ENCODE measurements at places on chromosomes 3 and 15.

GRCh38 chr3:107969525-107969924 lies 121.3 kb downstream of the CD47 start:
- DNase-seq = no peak

DNA sequence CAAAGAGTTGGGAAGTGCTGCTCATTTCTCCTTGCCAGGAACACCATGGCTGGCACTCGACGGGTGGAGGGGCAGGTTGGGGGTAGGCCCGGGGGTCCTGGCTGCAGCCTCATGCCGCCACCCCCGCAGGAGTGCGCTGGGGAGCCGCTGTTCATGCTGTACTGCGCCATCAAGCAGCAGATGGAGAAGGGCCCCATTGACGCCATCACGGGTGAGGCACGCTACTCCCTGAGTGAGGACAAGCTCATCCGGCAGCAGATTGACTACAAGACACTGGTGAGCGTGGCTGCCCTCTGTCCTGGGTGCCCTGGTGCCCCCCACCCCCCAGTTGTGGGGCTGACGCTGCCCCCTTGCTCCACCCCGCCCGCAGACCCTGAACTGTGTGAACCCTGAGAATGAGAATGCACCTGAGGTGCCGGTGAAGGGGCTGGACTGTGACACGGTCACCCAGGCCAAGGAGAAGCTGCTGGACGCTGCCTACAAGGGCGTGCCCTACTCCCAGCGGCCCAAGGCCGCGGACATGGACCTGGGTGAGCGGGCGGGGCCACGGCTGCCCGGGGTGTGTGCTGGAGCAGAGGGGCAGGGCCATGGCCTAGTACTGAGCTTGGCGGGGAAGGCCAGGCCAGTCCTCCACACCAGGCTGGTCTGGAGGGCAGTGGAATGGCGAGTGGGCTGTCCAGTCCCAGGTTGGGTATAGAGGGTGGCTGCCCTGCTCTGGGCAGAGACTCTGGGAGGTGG lies 45.1 kb downstream of the PLXNA1 start:
- DNase-seq = no peak

GRCh38 chr3:149464542-149465328 lies 9.8 kb upstream of the TM4SF4 start:
- no peak for DNase-seq

DNA sequence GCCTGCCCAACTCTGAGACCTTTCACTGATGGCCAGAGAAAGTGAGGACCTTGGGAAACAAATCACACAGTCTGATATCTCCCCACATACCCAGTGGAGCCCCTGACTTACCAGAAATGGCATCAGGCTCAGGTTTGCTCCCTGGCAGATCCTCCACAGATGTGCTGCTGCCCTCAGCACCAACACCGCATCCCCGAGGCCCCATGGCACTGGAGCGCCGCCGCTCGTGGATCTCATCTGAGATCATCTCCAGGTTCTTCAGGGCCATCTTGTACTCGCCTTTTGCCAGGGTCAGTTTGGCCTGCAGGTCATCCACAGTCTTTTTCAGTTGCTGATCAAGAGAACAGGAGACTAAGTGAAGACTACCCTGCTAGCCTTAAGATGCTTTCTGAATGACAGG lies 52.7 kb downstream of the CAPN7 start:
- no peak for DNase-seq

- DNase-seq = no peak
These were observed 27.2 kb downstream of the PLD1 start for GRCh38 chr3:171783086-171783485.

GRCh38 chr3:178895178-178895789 lies 176.3 kb downstream of the ZMAT3 start:
- no peak for DNase-seq

DNA sequence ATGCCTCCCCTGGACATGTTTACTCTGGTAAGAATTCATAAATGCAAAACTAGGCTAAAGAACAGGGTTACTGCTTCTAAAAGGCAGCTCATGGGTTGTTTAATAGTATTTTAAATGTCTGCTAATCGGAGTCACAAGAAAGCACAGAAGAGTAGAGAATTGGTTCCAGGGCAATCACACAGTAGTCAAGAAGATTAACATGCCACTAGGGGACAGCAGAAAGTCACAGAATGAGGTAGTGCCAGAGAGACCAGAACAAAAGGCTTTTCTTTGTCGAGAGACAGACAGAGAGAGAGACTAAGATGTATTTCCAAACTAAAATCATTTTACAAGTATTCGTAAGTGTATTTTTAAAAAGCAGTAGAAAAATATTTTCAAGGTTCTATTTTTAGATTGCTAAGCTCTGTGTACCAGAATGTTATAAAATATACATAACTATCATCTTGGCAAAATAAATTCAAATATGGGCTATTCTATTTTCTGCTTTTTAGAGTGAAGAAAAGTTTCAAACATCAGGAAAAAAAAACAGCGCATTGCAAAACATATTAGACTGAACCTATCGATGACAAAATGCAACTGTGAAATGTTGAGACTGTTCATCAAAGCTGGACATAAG lies 78.3 kb upstream of the CDIN1 start:
- DNase-seq = peak; percentile 18

GRCh38 chr3:24287755-24288450 lies 206.7 kb downstream of the THRB start:
- no peak for DNase-seq

GRCh38 chr3:30372837-30373236 lies 233.6 kb upstream of the TGFBR2 start:
- DNase-seq = no peak

DNA sequence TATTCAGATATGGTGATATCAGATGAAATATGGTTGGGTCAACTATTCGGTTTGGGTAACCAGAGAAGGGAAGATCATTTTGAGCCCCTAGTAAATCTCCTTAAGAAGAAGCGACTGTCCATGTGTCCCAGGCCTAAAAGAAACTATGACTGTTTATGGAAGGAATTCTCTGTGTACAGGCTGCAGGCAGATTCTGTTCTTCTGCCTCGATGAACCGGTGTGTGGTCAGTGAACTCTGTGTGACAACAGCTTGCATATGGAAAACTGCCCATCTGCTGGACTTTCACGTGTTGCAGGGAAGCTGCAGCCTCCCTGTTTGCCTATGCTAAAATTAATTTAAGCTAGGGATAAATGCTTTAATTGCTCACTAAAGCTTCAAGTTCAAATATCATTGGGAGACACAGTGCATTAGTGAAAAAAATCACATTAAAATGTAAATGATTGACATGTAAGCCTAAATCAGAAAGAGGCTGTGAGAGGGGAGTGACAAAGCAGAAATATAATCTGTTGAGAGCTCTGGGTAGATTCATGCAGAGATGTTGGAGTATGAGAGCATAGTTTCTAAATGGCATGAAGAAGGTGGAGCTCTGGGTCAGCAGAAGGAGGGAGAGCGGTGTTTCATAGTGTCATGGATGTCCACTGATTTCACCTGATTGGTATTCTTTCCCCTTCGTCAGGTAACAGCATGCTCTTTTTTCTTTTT lies 65.4 kb upstream of the PFN2 start:
- DNase-seq = no peak

DNA sequence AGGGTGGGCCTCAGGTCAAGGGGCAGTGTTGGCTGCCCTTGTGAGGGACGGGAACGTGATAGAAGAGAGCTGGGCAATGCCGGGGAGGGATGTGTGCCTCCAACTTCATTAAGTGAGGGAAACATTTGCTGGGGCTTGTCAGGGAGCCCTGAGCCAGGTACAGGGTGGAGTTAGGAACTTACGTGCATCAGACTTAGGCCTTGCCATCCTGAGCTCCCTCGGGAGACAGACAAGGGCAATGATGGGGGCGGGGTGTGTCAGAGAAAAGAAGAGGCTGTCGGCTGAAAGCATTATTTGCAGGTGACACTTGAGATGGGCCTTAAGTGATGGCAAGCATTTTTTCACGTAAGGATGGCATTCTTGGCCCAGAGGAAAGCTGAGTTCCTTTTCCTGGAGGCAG lies 1.6 kb downstream of the FAM131A start:
- peak; percentile 66 for DNase-seq

DNA sequence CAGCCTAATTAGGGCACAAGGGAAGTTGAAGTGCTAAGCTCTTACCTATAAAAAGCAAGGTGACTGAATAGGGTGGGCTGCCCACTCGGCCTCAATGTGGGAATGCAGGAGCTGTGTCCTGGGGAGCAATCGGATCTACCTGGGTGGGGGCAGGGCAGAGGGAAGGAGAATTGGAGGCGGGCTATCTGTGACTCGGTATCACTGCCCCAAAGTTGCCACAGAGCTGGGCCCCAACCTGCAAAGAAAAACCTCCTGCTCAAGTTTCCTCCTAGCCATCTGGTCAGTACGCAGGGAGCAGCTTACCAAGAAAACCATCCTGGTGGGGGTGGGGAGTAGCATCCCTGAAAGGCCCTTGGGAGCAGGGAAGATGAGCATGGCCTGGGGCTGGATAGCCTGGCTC lies 10.7 kb downstream of the CIB2 start:
- DNase-seq = no peak

- no peak for DNase-seq
These were observed 19.6 kb downstream of the PLXNA1 start for GRCh38 chr3:127002195-127003174.

DNA sequence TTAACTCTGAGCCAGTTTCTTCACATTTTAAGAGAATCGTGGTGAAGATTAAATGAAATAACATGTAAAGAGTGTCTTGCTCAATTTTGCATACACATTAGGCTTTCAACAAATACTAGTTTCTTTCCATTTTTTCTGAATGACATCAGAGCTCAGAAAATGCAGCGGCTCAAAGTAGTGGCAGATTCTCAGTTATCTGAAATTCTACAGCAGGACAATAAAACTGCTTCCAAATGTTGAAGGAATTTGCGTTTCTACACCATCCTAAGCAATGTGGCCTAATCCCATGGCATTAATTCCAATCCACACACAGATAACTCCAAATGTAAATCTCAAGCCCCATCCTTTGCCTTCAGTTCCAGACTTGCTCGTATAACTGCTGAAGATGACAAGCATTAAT lies 115.8 kb downstream of the PLCH1 start:
- DNase-seq = no peak

DNA sequence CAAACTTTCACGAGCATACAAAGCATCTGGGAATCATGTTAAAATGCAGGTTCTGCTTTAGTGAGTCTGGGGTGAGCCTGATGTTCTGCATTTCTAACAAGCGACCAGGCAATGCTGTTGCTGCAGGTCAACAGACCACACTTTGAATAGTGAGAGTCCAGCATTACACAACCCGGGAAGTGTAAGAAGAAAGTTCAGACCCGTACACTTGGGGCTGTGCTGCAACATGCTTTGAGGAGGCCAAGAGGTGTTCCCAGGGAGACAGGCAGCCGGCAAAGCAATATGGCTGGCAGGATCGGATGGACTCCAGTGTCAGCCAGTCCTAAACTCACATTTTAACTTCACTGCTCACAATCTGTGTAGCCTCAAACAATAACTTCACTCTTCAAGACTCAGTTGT lies 134.2 kb downstream of the LIPC start:
- no peak for DNase-seq

DNA sequence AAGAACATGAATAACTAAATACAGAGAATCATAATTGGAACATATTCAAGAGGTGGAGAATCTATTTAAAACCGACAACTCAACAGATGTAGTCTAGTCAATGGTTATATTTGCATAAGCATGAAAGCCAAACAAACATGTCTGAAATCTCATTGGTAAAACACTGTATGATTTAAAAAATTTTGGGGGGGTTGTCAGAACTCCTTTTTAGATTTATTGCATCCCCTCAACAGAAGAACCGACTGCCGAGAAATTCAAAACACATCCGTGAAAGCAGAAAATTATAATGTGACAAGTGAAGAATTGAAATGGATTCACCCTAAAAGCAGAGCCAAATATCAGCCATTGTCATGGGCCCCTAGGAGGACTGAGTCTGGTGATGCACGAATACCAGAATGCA lies 633.4 kb upstream of the KCNMB2 start:
- no peak for DNase-seq

DNA sequence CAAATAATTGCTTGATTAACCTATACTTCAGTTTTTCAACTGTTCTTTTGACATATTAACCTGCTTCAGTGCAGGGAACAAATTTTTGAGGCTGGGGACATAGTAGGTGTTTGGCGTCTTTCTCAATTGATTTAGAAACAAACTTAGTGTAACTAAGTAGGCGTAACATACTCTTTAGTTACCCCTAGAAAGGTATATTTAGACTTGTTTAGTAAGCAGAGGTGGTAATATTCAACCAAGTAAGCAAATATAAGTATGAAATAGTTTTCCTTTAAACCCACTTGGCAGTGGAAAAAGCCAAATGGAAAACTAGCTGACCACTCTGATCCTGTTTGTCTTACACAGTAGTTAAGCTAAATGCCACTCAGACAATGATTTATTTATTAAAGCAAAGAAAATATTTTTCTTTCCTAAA lies 113.2 kb downstream of the MBNL1 start:
- no peak for DNase-seq

- DNase-seq = no peak
These were observed 52.8 kb downstream of the RAF1 start for GRCh38 chr3:12611117-12611516.

DNA sequence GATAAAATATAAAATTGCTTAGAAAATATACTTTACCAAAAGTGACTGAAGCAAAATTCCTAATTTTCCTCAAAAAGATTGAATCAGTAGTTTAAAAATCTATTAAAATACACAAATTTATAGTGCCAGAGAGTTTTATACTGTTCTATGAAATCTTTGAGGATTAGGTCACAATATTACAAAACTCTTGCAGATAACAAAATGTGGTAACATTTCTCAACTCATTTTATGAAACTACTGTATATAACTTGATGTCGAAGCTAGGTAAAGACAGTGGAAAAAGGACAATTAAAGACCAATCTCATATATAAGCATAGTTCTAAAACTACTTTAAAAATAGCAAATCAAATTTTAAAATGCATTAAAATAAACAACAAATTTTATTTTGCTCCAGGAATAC lies 15.9 kb downstream of the VEPH1 start:
- no peak for DNase-seq

GRCh38 chr3:197021231-197021630 lies 8.4 kb downstream of the MELTF start:
- DNase-seq = no peak

DNA sequence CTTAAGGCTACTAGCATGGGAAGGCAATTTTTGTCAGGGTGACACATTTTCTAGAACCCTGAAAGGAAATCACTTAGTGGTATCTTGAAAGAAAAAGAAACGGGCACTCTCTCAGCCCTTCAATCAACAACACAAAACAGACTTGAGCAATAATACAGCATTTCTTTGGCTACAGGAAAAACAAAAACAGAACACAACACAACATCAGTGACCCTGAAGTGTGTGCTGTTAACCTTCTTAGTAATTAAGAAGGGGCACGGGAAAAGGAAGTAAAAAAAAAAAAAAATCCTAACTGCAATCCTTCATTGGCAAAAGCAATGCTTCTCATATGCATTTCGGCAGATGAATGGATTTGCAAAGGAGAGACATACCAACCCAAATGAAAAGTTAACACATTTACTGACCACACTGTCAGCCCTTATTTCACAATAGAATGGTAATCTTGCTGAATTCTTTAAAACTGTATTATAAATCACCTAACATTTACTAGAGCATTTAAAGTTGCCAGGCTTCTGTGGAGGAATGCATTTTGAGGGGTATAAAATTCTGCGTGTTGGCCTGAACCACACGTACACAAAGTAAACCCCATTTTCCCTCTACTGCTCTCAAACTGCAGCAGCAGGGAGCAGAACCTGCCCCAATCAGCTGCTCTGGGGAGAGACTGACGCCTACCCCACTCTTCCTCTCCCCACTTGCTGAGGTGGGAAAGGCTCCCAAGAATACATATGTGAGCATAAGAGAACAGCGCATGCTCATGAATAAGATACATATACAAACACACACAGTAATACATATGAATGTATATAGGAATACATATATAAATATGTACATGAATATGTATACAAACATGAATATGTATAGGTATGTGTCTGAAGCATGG lies 198.5 kb downstream of the FOXP1 start:
- DNase-seq = no peak

All from NCI-H187 (cell line).